ENCODE measurements at places on chromosomes 16 and 17. TPM values are rescaled to one million over a fixed set of nuclear protein-coding genes. Genes with fewer than 3 reads are reported as not detected.

- no peak overlapping the region for H3K4me3 ChIP-seq
- peak overlapping the region; percentile 93 for H3K27ac ChIP-seq
- no peaks in the 10 kb centered on the region for H3K36me3 ChIP-seq
- peaks cover 40% of the 10 kb centered on the region for H3K4me1 ChIP-seq
Measured at GRCh38 chr17:50059759-50060273, 3.9 kb downstream of the ITGA3 start.

- no peaks in the 10 kb centered on the region for H3K36me3 ChIP-seq
- H3K27ac ChIP-seq = no peak overlapping the region
- no peak for DNase-seq
- H3K4me3 ChIP-seq = no peak overlapping the region
Measured at GRCh38 chr16:88005968-88006367, 54.7 kb downstream of the BANP start.

DNA sequence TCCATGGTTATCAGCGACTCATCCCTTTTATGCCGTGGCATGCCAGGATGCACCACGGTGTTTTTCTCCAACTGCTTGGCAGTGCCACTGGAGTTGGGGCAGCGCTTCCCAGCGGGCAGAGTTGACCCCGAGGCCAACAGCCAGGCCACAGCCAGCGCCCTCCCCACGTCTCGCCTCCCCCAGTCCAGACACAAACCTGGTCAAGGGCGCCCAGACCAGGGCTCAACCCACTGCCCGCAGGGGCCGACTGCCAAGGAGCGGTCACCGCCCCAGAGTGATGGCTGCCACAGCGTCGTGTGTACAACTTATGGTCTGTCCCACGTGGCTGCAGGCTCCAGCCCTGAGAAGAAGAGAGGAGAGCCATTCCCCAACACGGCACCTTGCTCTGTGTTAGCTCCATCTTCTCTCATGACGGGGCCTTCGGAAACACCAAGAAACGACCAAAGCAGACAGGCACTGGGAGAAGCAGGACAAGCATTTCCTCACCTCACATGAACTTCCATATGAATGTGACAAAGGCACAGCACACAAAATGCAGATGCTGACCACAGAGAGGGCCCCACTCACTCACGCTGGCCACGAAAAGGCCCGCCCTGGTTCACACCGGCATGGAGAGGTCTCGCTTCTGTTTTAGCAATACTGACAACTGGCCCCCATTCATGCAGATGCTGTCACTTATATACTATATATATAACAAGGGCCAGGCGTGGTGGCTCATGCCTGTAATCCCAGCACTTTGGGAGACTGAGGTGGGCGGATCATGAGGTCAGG is 27.0 kb downstream of the AXIN1 start:
- no peak overlapping the region for H3K27ac ChIP-seq
- H3K36me3 ChIP-seq = no peaks in the 10 kb centered on the region
- DNase-seq = no peak
- peaks cover 6% of the 10 kb centered on the region for H3K4me1 ChIP-seq
- no peaks in the 10 kb centered on the region for H3K27me3 ChIP-seq

SEPTIN12 gene
- not detected for total RNA-seq

- H3K27me3 ChIP-seq = no peaks in the 10 kb centered on the region
- no peak overlapping the region for H3K4me3 ChIP-seq
- DNase-seq = no peak
- H3K4me1 ChIP-seq = no peaks in the 10 kb centered on the region
- H3K36me3 ChIP-seq = no peaks in the 10 kb centered on the region
Measured at GRCh38 chr16:19089410-19089955, 22.1 kb downstream of the COQ7 start.

DNA sequence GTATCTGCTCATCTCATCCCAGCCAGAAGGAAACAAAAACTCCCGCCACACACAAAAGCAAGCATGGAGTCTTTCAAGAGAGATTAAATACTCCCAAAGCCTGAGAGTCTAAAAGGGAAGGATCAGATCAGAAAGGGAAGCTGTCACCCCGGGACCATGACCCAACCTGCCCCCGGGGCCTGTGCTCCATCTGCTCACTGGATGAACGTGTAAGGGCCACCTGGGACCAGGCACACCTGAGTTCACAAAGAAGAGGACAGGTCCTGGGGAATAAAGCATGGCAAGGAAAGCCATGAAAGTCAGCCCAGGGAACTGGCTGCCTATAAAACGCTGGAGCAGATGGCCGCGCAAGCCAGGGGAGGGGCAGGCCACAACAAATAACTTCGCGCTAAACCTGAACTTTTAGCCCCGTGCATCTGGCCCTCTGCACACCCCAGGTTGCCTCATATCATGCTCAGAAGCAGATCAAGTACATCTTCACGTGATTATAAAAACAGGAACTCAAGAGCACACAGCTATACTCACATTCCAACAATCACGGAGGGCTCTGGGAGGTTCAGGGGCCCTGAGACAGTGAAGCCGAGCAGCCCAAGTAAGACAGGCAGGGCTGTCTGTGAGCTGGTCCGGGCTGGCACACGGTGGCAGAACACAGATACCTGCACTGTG is 3.4 kb downstream of the TMEM11 start:
- no peak overlapping the region for H3K4me3 ChIP-seq
- peaks cover 5% of the 10 kb centered on the region for H3K4me1 ChIP-seq
- H3K27ac ChIP-seq = no peak overlapping the region
- no peaks in the 10 kb centered on the region for H3K27me3 ChIP-seq

GRCh38 chr16:86569701-86570447 is 3.2 kb downstream of the FOXC2 start:
- peaks cover 91% of the 10 kb centered on the region for H3K27me3 ChIP-seq
- no peak overlapping the region for H3K27ac ChIP-seq
- H3K4me3 ChIP-seq = no peak overlapping the region
- no peaks in the 10 kb centered on the region for H3K4me1 ChIP-seq
- no peaks in the 10 kb centered on the region for H3K36me3 ChIP-seq

GRCh38 chr16:11640987-11641817 is 27.1 kb upstream of the SNN start:
- no peaks in the 10 kb centered on the region for H3K36me3 ChIP-seq
- no peaks in the 10 kb centered on the region for H3K27me3 ChIP-seq
- H3K4me3 ChIP-seq = no peak overlapping the region
- peaks cover 10% of the 10 kb centered on the region for H3K4me1 ChIP-seq
- peak overlapping the region; percentile 95 for H3K27ac ChIP-seq

DNA sequence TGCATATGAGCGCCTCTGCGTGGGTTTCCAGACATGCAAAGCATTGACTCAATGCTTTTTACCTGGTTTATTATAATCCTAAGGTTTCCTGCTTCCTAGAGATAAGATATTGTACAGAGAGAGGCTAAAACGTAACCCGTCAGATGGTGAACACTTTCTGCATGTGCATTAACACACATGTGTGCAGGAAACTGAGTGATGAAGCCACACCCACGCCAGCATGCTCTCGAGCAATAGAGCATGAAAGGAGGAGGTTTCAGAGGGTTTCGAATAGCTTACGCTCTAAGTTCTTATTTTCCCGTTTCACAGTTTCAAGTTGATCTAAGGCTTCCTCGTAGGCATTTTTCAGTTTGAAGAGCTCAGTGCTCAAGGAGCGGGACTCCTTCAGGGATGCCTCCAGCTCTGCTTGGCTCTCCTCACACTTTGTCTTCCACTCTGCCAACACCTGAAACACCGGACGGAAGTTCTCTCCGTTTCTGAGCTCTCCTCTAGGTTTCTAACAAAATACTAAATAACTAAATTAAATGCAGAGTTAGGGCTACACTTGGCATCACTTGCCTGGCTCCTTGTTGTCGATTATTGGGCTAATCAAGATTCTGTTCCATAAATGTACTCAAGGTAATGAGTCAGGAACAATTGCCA is 23.2 kb downstream of the MYH3 start:
- no peaks in the 10 kb centered on the region for H3K36me3 ChIP-seq
- DNase-seq = no peak
- H3K4me3 ChIP-seq = no peak overlapping the region
- H3K27ac ChIP-seq = no peak overlapping the region
- H3K27me3 ChIP-seq = no peaks in the 10 kb centered on the region

DNA sequence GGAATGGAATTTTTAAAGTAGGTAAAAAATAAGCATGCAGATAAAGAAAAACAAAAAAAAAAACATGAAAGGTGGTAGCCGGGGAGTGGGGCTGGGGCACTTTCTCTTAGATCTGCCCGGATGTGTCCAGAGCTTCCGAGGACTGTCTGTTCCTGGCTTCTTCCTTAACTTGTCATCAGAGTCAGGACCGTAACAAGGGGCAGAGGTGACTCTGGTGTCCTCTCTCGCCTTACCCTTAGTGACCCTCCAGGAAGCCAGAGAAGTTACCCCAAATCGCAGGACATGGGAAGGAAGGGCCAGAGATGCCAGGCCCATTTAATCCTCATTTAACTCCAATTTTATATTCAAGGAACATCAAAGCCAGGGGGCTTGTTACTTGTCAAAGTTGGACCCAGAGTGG is 115.5 kb downstream of the ABCC6 start:
- H3K27ac ChIP-seq = no peak overlapping the region
- H3K4me1 ChIP-seq = no peaks in the 10 kb centered on the region
- H3K4me3 ChIP-seq = no peak overlapping the region
- no peaks in the 10 kb centered on the region for H3K27me3 ChIP-seq
- no peaks in the 10 kb centered on the region for H3K36me3 ChIP-seq

GRCh38 chr17:8900626-8901585 is 33.4 kb upstream of the PIK3R6 start:
- no peaks in the 10 kb centered on the region for H3K4me1 ChIP-seq
- H3K36me3 ChIP-seq = no peaks in the 10 kb centered on the region
- no peak for DNase-seq
- H3K27me3 ChIP-seq = no peaks in the 10 kb centered on the region

GRCh38 chr17:40151414-40151963 is 11.2 kb downstream of the CASC3 start:
- H3K4me1 ChIP-seq = no peaks in the 10 kb centered on the region
- no peak overlapping the region for H3K4me3 ChIP-seq
- no peak for DNase-seq
- H3K36me3 ChIP-seq = no peaks in the 10 kb centered on the region

GRCh38 chr16:70593544-70593943 is 52.8 kb upstream of the IL34 start:
- H3K27me3 ChIP-seq = no peaks in the 10 kb centered on the region
- H3K27ac ChIP-seq = peak overlapping the region; percentile 74
- H3K4me1 ChIP-seq = peaks cover 26% of the 10 kb centered on the region
- no peaks in the 10 kb centered on the region for H3K36me3 ChIP-seq
- H3K4me3 ChIP-seq = no peak overlapping the region

- H3K4me3 ChIP-seq = no peak overlapping the region
- H3K4me1 ChIP-seq = no peaks in the 10 kb centered on the region
- peak overlapping the region; percentile 75 for H3K27ac ChIP-seq
Measured at GRCh38 chr16:54342966-54343365, 56.4 kb upstream of the IRX3 start.

DNA sequence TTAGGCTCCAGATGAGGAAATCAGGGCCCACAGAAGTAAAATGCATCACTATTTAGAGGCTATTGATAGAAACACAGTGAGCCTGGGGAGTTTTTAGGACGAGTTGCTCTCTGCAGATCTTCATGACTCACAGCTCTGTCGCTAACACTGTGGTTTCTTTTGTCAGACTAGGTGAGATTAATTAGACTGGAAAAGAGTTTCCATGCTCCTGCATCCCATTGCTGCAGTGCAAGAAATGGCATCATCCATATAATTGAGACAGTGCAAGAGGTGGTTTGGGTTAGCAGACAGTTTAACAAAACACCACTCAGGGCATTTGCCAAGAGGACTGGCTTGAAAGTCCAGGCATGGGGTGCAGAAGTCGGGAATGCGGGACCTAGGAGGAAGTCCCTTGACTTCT is 198.8 kb upstream of the CACNG5 start:
- H3K4me1 ChIP-seq = no peaks in the 10 kb centered on the region
- no peaks in the 10 kb centered on the region for H3K36me3 ChIP-seq
- DNase-seq = no peak

DNA sequence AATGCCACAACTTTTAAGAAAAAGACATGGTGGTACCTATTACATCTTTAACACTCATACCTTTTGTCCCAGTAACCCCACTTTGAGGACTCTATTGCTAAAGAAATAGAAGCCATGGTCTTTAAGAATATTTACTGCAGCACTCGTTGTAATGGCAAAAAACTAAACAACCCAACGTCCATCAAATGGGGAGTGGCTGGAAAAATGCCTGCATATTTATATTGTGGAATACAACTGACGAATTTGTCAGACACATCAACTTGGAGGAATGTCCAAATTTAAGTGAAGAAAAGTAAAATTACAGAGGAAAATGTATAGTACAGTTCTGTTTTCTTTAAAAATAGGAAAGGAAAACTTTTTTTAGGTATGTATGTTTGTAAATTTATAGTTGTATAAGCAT is 47.8 kb downstream of the STX8 start:
- H3K36me3 ChIP-seq = no peaks in the 10 kb centered on the region
- H3K4me3 ChIP-seq = no peak overlapping the region
- H3K27ac ChIP-seq = no peak overlapping the region
- H3K4me1 ChIP-seq = no peaks in the 10 kb centered on the region
- no peak for DNase-seq
- no peaks in the 10 kb centered on the region for H3K27me3 ChIP-seq

DNA sequence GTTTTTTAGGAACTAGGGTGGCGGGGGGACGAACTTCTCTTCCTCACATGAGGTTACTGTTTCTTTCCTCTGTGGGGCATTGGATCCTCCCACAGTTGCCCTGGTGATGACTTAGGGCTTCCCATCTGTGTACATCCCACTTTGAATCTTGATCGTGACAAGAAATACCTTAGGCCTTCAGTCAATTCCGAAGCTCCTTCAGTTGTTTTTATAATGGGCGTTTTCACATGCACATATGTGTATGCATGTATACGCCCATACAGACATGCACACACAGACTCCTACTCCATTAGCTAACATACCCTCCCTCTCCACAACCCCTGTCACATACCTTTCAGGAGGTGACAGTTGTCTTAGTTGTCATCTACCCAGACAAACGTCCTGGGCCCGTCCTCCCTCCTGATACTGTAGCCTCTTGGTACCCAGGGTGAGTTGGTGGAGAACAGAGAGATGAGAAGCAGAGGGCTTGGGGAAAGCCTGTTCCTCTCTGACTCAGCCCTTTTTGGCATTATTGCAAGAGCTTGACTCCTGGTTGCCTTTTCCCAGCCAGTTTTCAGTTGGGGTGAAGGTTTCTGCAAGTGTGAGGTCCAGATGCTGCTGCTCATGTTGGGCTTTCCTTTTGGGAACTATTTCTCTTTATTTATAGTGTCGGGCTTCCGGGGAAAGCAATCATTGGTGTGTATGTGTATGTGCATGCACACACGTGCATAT is 2.2 kb upstream of the AOC2 start:
- H3K27me3 ChIP-seq = no peaks in the 10 kb centered on the region
- no peak overlapping the region for H3K27ac ChIP-seq
- H3K4me3 ChIP-seq = no peak overlapping the region
- DNase-seq = no peak

GRCh38 chr17:44865231-44865660 is 17.6 kb downstream of the HIGD1B start:
- H3K4me1 ChIP-seq = no peaks in the 10 kb centered on the region
- H3K27ac ChIP-seq = no peak overlapping the region
- DNase-seq = peak; percentile 57
- H3K36me3 ChIP-seq = peaks cover 6% of the 10 kb centered on the region

- H3K27me3 ChIP-seq = peaks cover 18% of the 10 kb centered on the region
- no peak overlapping the region for H3K27ac ChIP-seq
- H3K36me3 ChIP-seq = no peaks in the 10 kb centered on the region
- no peaks in the 10 kb centered on the region for H3K4me1 ChIP-seq
- DNase-seq = no peak
- no peak overlapping the region for H3K4me3 ChIP-seq
Measured at GRCh38 chr17:66841328-66841727, 6.4 kb downstream of the CACNG5 start.

Data from breast epithelium (tissue), 4 donors.